ENCODE measurements at places on chromosomes 1 and 21. TPM values are rescaled to one million over a fixed set of nuclear protein-coding genes. Genes with fewer than 3 reads are reported as not detected.

The FCGR3B gene
- total RNA-seq, result 2.7 TPM

- DNase-seq, result no peak
These were observed 184.5 kb downstream of the FASLG start for GRCh38 chr1:172843444-172843843.

The LMX1A gene
- not detected for total RNA-seq

- DNase-seq, result no peak
These were observed 138.6 kb downstream of the RERE start for GRCh38 chr1:8678673-8679394.

- DNase-seq, result no peak
These were observed 95.2 kb downstream of the KCNJ15 start for GRCh38 chr21:38351961-38352521.

The TSTD1 gene
- total RNA-seq, result 47.2 TPM

GRCh38 chr1:43809097-43809673 lies 101.8 kb downstream of the ST3GAL3 start:
- DNase-seq, result no peak

The SAMSN1 gene
- total RNA-seq, result 158 TPM

GRCh38 chr1:72435025-72435424 lies 152.7 kb upstream of the NEGR1 start:
- DNase-seq, result no peak

The PGLYRP4 gene
- total RNA-seq, result not detected

The IVL gene
- total RNA-seq, result not detected

GRCh38 chr1:11729498-11730428 lies 6.2 kb upstream of the AGTRAP start:
- no peak for DNase-seq

DNA sequence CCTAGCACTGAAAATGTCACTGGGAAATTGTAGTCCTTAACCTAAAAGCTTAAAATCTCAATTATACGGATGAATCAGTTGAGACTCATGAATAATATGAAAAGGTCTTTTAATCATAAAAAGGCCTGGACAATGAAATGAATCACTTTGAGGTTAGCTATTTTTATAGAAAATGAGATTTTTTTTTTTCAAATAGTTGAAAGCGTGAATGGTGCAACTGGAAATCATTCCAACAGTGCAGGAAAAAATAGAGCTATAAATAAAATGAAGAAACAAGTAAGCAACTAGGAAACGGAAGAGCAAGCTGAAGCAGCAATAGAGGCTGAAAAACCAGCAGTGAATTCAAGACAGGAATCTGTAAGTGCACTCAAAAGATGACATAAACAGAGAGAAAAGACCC lies 142.9 kb downstream of the BACH1 start:
- no peak for DNase-seq

DNA sequence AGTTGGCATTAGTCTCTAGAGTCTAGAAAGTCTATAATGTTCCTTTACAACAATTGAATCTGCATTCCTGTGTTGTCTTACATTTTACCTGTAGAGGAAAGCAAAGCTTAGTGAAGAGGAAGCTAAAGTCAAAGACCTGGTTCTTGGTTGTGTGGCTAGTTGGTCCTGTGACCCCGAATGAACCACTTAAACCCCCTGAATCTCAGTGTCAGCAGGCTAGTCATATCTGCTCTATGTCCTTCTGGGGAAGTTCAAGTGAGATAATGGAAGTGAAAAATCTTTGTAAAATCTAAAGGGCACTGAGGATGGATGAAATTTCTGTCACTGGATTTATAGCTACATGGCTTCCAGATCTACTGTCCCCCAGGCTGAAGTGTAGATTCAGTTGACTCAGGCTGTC lies 24.0 kb upstream of the AIM2 start:
- DNase-seq, result no peak
